Urinary bladder (tissue), 4 donors: ENCODE measurements at places on chromosomes 7 and 10. TPM values are rescaled to one million over a fixed set of nuclear protein-coding genes. Genes with fewer than 3 reads are reported as not detected.

DDIT4 gene
- 137 TPM for total RNA-seq

OR2A25 gene
- not detected for total RNA-seq

CUEDC2 gene
- 26.9 TPM for total RNA-seq

CPN1 gene
- 0.16 TPM for total RNA-seq

SPAG6 gene
- total RNA-seq, result 0.37 TPM

HOXA13 gene
- total RNA-seq, result 43.2 TPM
